ENCODE measurements at places on chromosomes 12 and 14.

GRCh38 chr14:63848890-63849289 lies 3.9 kb upstream of the SYNE2 start:
- no peak for DNase-seq

DNA sequence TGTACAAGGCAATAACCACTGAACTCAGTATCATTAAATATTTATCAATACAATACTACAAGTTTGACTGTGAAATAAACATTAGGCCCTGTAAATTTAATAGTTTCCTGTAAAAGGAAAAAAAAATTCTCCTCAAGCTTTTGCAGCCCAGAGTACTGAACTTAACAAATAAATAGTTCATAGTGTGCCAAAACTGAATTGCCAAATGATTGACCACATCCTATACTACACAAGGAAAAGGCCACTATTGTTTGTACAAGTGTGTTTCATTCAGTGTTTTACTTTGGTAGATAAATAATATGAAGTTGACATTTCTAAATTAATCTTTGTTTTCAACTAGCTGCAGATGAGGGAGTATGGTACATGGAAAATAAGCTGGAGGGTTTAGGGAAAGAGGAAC lies 379.6 kb downstream of the FLRT2 start:
- DNase-seq: no peak

- DNase-seq: no peak
Measured at GRCh38 chr12:119699199-119699760, 31.3 kb downstream of the PRKAB1 start.

GRCh38 chr12:25817166-25817565 lies 141.3 kb upstream of the RASSF8 start:
- no peak for DNase-seq

DNA sequence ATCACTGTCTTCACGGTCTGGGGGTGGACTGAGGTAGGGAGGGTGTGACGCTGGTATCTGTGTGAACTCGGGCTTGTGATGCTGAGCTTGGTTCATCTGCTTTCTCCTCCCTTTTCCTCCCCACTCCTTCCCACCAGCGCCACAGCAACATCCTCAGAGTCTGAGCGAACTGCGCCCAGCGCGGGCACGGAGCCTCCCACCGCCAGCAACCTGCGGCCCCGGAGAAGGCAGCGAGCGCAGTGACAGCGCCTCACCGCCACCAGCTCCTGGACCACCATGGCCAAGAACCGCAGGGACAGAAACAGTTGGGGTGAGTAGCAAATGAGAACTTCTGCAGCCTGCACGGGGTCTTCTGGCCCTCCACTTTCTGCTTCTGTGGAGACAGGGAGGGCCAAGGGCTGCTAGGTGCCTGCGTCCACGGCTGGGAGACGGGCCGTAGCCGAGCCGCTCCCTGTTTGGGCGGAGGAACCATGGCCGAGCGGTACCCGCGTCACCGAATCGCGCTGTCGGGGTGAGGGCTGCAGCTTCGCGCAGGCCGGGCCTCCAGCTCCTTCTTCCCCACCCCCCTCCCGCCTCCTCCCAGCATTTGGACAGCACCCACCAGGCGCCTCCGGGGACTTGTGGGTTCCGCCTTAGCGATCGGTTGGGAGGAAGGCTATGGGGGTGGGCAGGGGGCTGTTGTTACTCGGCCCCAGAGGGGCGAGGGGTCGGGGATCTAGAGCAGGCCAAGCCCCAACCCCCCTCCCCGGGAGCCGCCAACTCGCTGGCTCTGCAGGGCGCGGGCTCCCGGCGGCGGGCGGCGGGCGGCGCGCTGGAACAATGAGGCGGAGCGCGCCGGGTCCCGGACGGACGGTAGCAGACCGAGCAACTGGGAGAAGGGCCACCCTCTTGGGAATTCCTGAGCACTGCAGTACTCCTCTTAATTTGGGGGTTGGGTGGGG lies at the start of gene ATL1:
Gene ATL1 (plus strand): TSS at position 156 of the 941 bp plus-strand sequence. CDS start 121 bp downstream, at position 277.
- DNase-seq: no peak

GRCh38 chr14:64235652-64236640 lies 58.2 kb downstream of the ESR2 start:
- DNase-seq: no peak

- no peak for DNase-seq
Measured at GRCh38 chr12:95548056-95548538, 3.2 kb downstream of the USP44 start.

- DNase-seq: no peak
Measured at GRCh38 chr14:104660597-104660996, 28.8 kb upstream of the INF2 start.

DNA sequence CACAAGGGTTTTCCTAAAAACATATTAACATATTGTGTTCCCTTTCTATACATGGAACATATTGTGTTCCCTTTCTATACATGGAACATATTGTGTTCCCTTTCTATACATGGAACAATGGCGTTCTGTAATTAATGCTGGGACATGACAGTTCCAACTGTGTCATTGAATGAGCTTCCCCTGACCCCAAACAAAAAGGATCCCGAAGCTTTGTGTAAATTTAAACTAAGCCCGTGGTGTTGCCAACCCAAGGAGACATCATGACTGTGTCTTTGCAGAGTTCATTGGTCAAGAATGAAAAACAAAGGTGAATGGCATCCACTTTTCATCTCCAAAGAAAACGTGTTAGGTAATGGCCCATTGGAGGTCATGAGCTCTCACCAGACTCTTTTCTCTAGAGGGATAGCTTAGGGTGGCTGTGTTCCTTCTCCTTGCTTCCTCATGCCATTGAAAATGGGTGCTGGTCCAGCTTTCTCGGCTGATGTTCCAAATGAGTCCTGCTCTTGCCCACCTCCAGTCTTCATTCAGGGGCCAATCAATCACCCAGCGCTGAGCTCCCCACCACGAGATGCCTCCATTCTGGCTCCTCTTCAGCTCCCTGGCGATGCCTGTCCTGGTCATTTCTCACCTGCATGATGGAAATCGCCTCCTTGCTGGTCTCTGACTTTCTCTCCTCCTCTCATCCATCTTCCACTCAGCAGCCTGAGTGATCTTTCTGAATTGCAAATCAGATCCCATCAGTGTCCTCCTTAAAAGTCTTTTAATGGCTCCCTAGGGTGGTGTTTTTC lies 156.1 kb downstream of the VRK1 start:
- DNase-seq: no peak

GRCh38 chr12:92757597-92758121 lies 54.9 kb downstream of the PLEKHG7 start:
- no peak for DNase-seq

All from esophagus squamous epithelium (tissue), 5 donors.